ENCODE measurements at places on chromosomes 2 and 18.
A peak's percentile ranks its signal among the peaks of the same experiment; 100 is the strongest.

DNA sequence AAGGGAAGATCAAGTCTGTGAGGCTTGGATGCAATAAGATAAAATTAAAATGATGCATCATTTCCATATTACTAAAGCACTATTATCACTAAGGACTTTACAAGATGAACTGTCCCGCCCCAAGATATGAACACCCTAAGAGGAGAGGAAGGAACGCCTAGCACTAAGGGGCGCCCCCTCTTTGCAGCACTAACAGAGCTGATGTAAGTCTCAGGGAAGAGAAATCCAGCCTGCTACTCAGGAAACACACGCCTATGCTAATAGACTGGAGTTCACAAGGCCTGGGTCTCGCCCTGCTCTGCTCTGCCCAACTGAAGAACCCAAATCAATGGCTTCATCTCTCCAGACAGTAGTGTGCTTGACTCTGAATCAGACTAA lies 6.1 kb downstream of the INO80C start:
- DNase-seq = no peak

- DNase-seq = no peak
These were observed 87.7 kb upstream of the HAAO start for GRCh38 chr2:42879913-42880737.

- DNase-seq = no peak
These were observed 56.2 kb upstream of the IL1R1 start for GRCh38 chr2:102086150-102086872.

DNA sequence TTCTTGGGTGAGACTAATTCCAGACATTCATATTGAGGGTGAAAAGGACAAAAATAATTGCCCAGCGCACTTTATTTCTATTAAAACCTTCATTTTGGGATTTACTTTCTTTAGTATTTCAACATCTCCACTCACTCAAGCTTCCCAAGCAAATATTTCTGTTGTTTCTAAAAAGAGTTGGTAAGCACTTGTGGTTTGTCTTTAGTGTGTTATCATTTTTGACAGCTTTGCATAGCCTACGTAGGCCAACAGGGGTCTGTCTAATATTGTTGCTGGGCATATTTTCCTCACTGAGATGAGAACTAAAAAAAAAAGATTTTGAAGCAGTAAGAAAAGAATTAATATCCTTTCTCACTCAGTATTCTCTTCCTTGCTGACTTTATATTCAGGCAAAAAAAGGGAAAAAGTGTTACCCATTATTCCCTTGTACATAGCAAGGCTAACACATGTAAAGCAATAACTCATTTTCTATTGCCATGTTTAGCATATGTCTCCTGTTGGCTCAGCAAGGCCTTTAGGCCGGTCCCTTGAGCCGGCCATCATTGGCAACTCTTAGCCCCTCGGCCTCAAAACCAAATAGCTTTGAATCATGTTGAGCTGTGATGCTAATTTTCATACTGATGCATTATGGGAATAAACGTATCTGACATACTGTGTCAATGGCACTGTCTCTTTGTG lies 494.2 kb downstream of the ARHGAP15 start:
- DNase-seq = no peak

- no peak for DNase-seq
These were observed 530.3 kb upstream of the FSIP2 start for GRCh38 chr2:185208261-185208660.

DNA sequence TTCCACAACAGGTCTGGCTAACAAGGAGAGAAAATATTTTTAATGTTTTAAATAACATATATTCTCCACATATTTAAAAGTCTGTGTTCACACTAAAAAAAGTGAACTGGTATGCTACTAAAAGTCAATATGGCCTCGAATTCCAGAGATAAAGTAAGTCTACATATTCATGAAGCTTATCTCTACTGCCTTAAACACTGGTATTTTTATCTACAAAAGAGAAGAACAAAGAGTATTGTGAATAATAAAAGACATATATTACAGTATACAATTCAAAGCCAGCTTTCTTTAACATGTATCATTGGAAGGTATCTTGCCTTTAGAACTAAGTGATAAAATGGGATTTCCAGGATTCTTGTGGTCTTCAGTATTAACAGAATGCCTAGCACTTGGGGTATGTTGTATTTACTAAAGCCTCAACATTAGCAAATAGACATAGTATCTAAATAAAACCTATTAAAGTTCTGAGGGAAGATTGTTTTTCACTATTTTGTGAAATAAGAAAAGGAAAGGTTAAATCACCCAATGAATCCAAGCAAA lies 302.8 kb upstream of the CCDC68 start:
- DNase-seq = no peak

GRCh38 chr2:108267101-108267500 lies 21.6 kb upstream of the SULT1C2 start:
- peak; percentile 89 for DNase-seq

All from skeletal muscle cell (primary cell).